ENCODE measurements at places on chromosomes 16 and 17.

GRCh38 chr16:67088551-67088950 is 21.2 kb upstream of the PHAF1 start:
- no peak for DNase-seq

GRCh38 chr17:35170968-35171771 is 23.0 kb downstream of the SLC35G3 start:
- no peak for DNase-seq

GRCh38 chr16:72311426-72311825 is 139.5 kb upstream of the PMFBP1 start:
- DNase-seq, result no peak

DNA sequence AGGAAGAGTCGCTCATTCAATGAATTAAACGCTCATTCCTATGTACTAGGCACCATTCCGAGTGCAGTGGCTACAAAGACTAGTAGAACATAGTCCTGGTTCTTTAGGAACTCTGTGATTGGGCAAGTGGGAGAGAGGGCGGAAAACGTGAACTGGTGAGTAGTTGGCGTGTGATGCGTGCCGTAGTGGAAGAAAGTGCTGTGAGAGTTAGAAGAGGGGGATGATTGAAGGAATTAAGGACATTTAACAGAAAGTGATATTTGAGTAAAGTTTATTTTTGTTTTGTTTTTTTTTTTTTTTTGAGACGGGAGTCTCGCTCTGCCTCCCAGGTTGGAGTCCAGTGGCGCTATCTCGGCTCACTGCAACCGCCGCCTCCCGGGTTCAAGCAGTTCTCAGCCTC is 7.9 kb upstream of the SLFN14 start:
- DNase-seq, result no peak

- DNase-seq, result no peak
Measured at GRCh38 chr17:78492116-78492799, 84.9 kb downstream of the DNAH17 start.

- DNase-seq, result no peak
Measured at GRCh38 chr16:56352351-56353053, 72.8 kb downstream of the AMFR start.

DNA sequence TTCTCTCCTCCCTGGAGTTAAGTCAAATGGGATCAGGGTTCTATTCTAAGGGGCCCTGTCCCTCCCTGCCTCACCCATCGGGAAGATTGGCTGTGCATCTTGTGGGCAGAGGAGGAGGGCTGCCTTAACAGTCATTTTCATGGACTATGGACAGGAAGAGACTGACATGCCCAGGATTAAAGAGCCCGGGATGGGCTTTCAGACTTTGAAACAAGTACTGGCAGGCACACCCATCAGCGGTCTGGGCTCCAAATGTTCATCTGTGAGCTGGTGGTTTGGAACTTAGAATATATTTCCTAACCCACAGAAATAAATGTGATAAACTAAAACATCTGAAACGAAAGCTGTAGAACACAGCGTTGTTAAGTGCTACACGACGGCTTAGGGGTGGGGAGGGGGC is 6.5 kb downstream of the SLC6A4 start:
- DNase-seq, result no peak

GRCh38 chr16:48393485-48394354 is 8.5 kb upstream of the SIAH1 start:
- DNase-seq, result no peak

DNA sequence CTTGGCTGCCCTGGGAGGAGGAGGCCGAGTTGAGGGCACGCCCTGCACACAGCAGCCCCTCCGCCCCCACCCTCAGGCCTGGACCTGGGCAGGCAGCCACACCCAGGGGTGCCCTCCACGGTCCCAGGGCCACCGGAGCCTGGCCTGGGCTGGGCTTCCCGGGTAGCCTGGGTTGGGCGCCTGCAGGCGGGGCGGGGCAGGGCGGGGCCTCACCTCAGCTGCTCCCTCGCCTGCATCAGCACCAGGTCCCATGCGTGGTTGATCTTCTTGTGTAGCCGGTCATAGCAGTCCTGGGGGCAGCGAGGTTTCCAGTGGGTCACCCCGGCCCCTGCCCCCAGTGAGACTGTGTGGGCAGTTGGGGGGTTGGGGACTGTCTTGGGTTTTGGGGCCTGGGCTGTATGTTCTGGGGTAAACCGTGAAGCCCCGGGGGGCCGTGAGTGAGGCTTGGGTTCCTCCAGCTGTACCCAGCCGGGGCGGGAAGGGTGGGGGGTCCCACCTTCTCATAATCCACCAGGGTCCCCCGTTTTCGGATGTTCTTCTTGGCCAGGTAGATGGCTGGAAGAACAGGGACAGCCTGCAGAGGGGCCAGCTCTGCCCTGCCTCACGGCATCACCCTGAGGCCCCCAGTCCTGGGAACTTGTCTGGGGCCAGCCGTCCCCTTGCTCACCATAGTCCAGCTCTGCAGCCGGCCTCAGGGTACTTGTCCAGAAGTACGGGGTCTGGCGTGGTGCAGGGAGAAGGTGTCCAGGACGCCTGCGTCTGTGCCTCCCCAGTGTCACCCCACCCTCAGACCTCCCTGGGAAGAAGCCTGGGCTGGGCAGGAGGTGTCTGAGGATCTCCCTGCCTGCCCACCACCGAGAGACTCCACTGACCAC is 2.0 kb downstream of the RGS11 start:
- no peak for DNase-seq

DNA sequence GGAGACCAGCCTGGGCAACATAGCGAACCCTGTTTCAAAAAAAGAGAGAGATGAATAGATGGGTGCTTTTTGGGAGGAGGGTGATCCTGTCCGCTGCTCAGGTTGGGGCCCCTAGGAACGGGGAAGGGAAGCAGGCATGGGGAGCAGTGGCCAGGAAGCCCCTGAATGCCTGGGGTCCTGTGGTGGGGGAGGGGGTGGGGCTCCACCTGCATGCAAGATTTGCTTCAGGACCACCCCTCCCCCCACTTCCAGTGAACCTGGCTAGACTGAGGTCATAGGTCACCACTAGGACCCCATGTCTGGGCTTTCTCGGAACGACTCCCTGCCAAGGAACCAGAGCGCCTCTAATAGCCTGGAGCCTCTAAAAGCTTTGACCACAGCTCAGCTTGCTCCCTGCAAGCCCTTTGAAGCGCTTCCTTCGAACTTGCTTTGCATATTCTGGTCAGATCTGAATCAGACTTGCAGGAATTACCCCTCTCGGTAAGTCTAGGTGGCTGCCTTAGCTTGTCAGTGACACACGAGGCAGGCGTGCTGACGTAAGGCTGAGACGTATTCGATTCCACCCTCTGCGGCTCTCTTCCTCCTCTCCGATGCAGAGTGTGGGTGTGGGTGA is 3.7 kb downstream of the SOCS3 start:
- peak; percentile 34 for DNase-seq

DNA sequence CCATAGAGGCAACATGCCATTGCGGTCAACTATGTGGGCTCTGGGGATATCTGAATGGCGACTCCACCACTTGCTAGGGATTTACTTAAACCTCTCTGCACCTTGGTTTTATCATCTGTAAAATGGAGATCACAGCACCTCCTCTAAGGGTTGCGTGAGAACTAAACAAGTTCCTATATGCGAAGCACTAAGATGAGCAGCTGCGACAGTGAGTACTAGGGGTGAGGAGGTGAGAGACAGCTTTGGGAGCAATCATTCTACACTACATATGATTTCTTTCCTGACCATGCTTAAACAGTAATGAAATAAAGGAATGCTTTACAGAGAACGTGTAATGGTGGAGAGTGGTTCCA is 61.4 kb downstream of the CREBBP start:
- no peak for DNase-seq

GRCh38 chr17:27647765-27648164 is 16.8 kb downstream of the LGALS9 start:
- no peak for DNase-seq

DNA sequence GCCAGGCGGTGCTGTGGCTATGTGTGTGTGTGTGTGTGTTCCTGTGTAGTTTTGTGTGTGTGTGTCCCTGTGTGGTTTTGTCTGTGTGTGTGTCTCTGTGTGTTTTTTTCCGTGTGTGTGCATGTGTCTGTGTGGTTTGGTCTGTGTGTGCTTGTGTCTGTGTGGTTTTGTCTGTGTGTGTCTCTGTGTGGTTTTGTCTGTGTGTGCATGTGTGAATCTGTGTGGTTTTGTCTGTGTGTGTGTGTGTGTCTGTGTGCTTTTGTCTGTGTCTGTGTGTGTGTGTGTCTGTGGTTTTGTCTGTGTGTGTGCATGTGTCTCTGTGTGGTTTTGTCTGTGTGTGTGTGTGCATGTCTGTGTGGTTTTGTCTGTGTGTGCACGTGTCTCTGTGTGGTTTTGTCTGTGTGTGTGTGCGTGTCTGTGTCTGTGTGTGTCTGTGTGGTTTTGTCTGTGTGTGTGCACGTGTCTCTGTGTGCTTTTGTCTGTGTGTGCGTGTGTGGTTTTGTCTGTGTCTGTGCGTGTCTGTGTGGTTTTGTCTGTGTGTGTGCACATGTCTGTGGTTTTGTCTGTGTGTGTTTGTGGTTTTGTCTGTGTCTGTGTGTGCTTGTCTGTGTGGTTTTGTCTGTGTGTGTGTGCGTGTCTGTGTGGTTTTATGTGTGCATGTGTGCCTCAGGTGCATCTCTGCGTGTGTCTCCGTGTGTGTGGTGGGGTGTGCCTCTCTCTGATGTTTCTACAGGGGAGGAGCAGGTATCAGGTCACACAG is 62.3 kb downstream of the ZDHHC7 start:
- DNase-seq, result no peak

DNA sequence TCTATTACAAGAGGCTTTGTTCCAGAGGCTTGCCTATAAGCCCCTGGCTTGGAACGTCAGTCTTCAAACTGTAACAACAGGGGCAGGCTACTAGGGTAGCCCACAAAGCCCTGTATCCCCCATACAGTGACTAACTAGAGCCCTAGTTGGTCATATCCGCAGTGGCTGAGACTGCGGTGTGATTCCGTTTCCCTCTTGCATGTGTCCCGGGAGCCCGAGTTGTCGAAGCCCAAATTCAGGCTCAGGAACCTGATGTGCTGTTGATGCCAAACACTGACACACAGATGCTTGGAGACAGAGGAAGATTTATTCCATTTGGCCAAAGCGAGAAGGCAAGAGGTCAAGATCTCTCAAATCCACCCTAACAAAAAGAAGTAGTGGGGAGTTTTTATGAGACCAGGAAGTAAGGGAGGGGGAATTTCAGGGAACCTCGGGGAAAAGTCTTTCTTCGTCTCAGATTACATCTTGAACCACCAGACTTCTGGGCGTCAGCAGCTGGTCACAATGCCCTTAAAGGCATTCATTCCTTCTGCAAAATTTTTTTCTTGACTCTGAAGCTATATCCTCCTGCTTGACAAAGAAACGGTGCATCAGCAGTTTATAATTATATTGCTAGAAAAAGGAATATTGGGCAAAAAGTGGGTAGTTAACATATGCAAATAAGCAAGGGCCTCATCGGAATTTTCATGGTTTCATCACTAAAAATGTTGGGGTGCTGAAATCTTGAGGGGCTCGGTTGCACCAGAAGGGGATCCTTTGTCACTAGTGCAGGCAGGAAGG is 879 bp downstream of the SLFN5 start:
- DNase-seq, result peak; percentile 54

GRCh38 chr16:56936491-56936890 is 4.5 kb downstream of the HERPUD1 start:
- no peak for DNase-seq

DNA sequence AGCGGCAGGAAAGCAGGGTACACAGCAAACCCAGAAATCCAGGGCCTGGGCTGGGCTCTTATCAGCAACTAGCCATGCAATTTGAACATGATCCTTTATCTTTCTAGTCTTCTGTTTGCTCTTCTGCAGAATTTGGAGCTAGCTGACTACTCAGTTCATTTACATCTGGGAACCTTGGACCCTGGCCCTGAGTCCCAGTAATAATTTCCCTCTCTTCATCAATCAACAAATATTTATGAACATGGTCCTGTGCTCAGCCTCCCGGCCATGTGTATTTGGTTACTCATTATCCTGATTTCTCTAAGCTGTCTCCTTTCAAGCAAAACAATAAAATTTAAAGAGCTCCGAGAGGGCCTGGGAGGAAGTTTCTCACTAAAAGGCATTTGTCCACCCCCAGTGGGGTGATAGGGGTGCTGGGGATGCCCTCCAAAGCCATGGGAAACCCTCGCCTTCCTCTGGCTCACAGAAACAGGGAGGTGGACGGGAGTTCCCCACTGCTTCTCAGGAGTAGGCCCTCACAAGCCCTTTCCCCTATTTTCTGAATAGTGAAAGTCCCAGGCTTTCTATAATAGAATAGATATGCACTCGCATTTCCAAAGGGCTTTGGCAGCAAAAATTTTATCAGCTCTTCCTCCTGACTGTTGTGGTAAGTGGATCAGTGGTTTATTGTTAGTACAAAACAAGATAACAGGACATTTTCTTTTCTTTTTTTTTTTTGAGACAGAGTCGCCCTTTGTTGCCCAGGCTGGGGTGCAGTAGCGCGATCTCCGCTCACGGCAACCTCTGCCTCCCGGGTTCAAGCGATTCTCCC is 6.9 kb upstream of the WDR59 start:
- no peak for DNase-seq

- DNase-seq, result no peak
Measured at GRCh38 chr16:53892155-53892554, 188.2 kb downstream of the FTO start.

DNA sequence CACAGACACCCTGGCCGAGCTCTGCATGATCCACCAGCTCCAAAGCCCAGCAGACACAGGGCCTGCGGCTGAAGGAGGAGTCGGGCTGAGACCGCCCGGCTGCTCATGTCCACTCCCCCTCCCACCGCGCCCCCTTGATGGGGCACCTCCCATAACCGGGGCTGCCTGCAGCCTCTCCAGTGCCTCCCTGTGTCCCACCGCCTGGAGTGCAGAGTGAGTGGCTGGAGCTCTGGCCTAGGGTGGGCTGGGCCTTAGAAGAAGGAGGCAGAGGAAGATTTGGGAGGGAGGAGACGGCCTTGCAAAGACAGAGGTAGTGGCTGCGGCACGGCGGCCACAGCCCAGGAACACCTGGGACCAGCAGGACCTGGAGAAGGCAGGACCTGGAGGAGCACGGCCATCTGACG is 4.0 kb downstream of the CBFA2T3 start:
- no peak for DNase-seq

DNA sequence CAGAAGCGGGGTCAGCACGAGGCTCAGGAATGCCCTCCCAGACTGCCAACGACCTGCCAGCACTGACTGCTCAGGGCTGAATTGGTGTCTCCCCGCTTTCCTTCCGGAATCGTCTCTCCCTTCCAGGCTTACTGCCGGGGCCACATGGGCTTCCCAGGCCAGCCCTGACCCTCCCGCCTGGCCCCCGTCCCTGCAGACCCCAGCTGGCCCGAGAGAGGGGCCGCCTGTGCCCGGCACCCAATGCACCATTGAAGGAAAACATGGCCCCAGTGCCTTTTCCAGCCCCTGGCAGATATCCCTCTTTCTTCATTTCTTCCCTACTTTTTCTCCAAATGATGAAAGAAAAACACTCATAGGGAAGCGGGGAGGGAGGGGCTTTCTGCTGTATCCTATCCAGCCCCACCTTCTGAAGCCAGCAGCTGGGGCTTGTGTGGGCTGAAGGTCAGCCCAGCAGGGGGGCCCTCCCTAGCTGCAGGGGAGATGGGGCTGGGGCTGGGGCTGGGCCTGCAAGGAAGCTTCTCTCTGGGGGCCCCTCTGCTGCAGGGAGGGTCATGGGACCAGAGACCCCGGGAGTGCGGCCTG is 25.9 kb downstream of the ZNF469 start:
- no peak for DNase-seq

- no peak for DNase-seq
Measured at GRCh38 chr16:9098377-9099090, 7.1 kb downstream of the HAPSTR1 start.

Measured in hypothalamus (tissue), 51 donors.